ENCODE measurements at places on chromosomes 5 and 9. TPM values are rescaled to one million over a fixed set of nuclear protein-coding genes. Genes with fewer than 3 reads are reported as not detected.

AJM1 gene
- total RNA-seq: 4.3 TPM

CYLC2 gene
- not detected for total RNA-seq

SCGB3A2 gene
- not detected for total RNA-seq

EMB gene
- total RNA-seq: 5.8 TPM

HAVCR1 gene
- 50.1 TPM for total RNA-seq

NRG2 gene
- total RNA-seq: 1.8 TPM

ITK gene
- not detected for total RNA-seq

RETREG1 gene
- total RNA-seq: 3.6 TPM

IGIP gene
- total RNA-seq: 0.97 TPM

PCDHB11 gene
- total RNA-seq: 0.08 TPM

KCNN2 gene
- 0.07 TPM for total RNA-seq

CEL gene
- 0.40 TPM for total RNA-seq

SNCB gene
- 1.2 TPM for total RNA-seq

LAMC3 gene
- 2.0 TPM for total RNA-seq

ANKRD34B gene
- 0.17 TPM for total RNA-seq

All from A549 treated with Hydrocortisone at 1 μM for 4 hours (cell line).